ENCODE measurements at places on chromosomes 12 and 14.

GRCh38 chr14:55228261-55228660 lies 36.9 kb upstream of the DLGAP5 start:
- DNase-seq, result no peak

GRCh38 chr12:75981247-75982168 lies 50.1 kb downstream of the PHLDA1 start:
- no peak for DNase-seq

DNA sequence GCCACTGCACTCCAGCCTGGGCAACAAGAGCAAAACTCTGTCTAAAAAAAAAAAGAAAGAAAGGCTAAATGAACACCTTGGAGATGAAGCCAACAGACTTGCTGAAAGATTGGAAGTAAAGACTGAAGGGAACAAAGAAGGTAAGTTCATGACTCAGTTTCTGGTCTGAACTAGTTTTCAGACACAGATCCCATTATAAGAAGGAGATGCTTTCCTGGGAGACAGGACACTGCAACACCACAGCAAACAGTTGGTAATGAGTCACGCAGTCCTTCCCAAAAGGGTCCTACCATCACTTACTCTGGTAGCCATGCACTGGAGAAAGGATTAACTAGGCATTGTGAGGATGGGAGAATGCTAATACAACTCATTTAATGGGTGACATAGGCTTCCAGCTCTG lies 97.2 kb downstream of the SSPN start:
- DNase-seq, result no peak

- no peak for DNase-seq
These were observed 41.6 kb downstream of the TRHDE start for GRCh38 chr12:72313806-72314205.

DNA sequence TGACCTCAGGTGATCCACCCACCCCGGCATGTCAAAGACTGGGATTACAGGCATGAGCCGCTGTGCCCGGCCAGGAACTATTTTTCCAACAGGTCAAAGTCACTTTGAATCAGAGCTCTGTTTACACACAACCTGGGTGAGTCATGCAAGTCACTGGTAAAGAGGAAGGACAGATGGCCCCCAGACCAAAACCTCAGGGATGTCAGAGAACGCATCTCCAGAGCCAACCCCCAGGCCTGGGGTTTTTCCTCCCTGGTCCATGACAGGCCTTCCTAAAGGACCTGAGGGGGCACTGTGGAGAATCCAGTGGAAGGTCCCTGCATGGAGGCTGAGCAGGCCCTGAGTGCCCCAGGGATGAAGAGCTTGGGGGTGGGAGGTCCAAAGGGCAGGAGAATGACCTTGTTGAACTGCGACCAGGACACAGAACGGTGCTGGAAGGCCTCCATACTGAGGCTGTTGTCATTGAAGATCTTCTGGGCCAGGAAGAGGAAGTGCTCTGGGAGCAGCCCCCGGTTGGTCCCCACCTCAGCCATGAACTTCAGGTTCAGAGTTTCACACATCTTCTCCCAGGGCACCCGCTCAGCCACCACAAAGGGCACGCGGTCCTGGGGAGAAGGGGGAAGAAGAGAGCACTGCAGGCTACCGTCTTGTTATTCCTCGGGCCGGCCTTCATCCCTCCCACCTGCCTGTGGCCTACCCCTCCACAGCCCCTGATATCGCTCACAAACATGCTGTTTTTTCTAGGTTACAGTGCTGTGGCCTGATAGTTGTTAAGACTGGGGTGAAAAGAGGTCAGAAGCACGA lies 9.1 kb downstream of the STAT6 start:
- DNase-seq, result no peak

DNA sequence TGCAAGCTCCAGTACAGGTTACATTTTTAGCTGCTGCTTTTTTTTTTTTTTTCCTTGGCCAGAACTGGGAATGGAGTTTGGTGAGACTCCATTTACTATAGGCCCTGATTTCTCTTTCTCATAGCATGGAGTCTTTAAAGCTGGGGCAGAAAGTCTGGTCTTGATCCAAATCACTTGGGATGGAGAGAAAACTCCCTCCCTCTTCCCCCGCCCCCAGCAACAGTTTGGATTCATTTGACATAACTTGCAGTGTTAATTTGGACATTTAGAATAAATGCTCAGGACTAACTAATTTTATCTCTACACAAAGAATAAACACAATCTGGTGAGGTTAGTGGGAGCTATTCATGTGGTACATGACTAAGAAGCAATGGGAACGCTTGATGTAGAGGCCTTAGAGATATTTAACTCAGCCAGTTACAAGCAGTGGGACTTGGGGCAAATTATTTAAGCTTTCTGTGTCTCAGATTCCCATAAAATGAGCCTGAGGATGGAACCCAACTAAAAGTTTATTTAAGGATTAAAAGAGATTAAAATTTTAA lies 107.3 kb upstream of the ARHGAP5 start:
- DNase-seq, result no peak

- DNase-seq, result no peak
These were observed 58.7 kb upstream of the PRMT8 start for GRCh38 chr12:3432176-3432742.

DNA sequence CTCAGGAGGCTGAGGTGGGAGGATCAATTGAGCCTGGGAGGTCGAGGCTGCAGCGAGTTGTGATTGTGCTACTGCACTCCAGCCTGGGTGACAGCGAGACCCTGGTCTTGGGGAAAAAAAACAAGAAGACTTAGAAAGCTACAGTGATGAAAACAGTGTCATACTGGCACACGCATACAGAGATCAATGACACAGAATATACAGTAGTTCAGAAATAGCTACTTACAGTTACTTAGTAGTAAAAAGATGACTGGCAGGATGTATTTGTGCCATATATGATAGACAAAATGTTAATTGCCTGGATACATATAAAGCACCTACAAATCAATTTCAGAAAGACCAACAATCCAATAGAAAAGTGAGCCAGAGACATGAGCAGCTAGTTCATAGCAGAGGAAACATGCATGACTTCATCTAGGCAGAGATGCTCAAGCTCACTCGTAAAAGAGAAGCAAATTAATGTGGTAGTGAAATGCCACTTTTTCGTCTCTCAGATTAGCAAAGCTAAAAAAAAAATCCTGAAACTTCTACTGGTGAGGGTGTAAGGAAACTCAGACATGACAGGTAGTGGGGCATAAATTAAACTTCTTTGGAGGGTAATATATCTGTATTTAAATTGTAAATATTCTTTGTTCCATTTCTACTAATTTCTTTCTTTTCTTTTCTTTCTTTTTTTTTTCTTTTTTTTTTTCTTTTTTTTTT lies 2.5 kb upstream of the ALDH2 start:
- DNase-seq, result no peak

GRCh38 chr14:101256266-101256665 lies 305.0 kb upstream of the DIO3 start:
- no peak for DNase-seq

DNA sequence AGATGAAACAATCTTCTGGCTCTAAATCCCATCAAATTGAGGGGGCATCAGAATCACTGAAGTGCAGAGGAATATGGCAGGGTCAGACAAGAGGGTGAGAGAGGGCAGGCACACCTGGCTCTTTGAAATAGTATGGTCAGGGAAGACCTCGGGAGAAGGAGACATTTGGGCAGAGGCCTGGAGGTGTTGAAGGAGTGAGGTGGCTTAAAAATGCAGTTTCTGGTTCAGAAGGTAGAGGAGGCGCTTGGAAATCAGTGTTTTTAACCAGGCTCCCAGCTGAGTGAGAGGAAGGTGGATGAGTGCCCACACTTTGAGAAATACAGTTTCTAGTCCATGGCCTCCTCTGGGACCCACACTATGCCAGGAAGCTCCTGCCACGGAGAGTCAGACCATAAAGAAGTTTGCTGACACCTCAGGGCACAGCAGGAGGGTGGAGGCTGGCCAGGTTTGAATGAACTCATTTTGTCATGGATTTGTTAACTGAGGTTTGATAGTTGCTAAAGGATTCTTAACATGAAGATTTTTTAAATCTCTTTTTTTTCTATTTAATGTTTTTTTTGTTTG lies 20.1 kb downstream of the NID2 start:
- DNase-seq, result no peak

GRCh38 chr14:25411781-25412757 lies 362.1 kb upstream of the STXBP6 start:
- DNase-seq, result peak; percentile 16

GRCh38 chr12:120741476-120742421 lies 16.1 kb downstream of the ACADS start:
- no peak for DNase-seq

- DNase-seq, result no peak
These were observed 9.1 kb upstream of the EMP1 start for GRCh38 chr12:13187399-13187798.

DNA sequence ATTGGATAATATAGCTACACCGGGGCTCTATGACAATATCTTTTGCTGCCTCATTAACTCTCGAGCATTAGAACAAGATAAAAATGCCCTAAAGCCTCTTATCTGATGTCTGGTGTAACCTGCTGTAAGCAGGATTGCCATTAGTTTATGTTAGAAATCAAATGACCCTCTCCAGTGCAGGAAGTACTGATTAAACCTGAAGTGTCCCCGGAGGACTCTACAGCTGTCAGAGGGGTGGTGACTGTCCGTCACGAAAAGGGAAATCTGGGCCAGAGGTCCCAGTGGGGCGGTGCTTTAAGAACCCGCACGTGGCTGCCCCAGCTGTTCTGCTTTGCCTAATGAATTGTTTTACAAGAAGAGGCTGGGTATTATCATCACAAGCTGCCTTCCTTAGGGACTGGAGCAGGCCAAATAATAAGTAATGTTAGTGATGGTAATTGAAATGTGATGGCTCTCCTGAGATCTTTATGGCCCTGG lies 55.7 kb downstream of the LIN52 start:
- peak; percentile 17 for DNase-seq

GRCh38 chr14:33362934-33363333 lies 424.3 kb downstream of the NPAS3 start:
- DNase-seq, result no peak

GRCh38 chr12:88662961-88663360 lies 82.7 kb upstream of the KITLG start:
- DNase-seq, result no peak

DNA sequence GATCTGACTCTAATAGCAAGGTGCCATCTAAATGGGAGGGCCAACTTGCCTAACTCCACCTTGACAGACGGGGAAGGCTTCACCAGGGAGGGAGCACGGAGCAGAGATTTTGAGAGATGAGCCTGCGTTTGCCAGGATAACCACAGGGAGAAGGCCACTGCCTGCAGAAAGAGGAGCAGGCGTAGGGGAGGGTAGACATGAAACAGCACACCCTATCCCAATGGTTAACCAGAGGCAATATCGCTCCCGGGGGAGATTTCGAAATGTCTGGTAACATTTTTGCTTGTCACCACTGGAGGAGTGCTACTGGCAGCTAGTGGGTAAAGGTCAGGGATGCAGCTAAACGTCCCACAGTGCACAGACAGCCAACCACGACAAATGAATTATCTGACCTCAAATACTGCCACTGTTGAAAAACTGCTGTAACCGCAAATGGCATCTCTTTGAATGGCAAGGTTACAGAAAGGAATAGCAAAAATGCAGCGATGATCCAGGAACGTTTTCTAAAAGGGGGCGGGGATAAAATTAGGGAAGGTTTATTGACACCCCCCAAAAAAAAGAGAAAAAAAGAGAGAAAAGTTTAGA lies 126.0 kb upstream of the ATF7IP start:
- peak; percentile 85 for DNase-seq

DNA sequence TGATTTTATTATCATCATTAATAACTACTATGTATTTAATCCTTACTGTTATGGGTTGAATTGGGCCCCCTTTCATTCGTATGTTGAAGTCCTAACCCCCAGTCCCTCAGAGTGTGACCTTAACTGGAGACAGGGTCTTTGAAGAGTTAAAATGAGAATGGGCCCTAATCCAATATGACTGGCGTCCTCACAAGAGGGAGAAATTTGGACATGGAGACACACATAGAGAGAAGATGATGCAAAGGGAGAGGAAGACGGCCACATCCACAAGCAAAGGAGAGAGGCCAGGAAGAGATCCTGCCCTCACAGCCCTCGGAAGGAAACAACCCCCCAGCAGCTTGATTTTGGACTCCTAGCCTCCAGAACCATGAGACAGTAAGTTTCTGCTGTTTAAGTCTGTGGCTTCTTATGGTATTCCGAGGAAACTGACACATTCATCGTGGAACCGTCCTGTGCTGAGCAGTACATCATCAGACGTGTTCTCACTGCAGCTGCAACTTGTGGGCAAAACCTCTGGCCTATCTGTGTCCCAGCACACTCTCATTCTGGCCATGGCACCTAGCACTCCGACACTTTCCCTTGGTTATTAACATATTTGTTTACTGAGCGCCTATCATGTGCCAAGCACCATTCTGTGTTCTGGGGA lies 127.6 kb downstream of the SLC38A6 start:
- DNase-seq, result no peak
